ENCODE measurements at places on chromosomes 16 and 17.

DNA sequence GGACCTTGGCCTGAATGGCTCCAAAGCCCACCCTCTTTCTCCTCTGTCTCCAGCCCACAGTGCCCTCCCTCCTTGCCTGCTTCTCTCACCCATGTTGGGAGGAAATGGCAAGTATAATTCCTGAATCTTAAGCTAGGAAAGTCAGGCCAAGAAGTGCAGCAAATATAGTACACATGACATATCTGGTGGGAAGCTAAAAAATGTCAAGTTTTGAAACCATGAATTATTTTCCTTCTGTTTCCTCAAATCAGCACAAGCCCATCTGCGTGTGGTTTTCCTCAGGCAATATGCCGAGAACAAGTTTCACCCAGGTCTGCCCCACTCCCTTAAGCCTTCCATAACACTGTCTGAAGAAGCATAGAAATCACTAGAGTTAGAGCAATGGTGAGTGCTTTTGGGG lies 502.8 kb upstream of the CDH11 start:
- DNase-seq = peak; percentile 25

DNA sequence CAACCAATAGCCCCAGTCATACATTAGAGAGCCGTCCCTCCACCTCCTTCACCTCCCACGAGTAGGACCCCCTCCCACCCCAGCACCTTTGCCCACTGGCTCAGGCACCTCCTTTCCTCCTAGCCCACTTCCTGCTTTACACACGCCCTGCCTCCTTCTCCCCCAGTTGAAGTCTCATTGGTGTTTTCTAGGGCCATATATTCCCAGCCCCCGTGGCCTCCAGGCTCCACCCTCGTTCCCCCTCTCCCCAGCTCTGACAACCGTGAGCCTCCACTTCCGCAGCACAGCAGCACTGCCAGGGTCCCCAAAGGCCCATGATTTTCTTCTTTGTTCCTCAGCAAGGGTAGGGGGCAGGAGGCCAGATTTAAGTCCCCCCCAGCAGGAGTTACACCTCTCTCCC lies 340.3 kb upstream of the TNRC6C start:
- no peak for DNase-seq

- DNase-seq = no peak
Measured at GRCh38 chr17:10155371-10156076, 42.9 kb downstream of the GAS7 start.

- DNase-seq = no peak
Measured at GRCh38 chr16:87956098-87956364, 4.8 kb downstream of the BANP start.

GRCh38 chr16:1105888-1106620 lies 10.0 kb upstream of the C1QTNF8 start:
- no peak for DNase-seq

GRCh38 chr17:51258756-51259563 lies 889 bp downstream of the MBTD1 start:
- no peak for DNase-seq

GRCh38 chr17:67528751-67529436 lies 151.8 kb downstream of the PITPNC1 start:
- peak; percentile 65 for DNase-seq

GRCh38 chr17:40374821-40375498 lies 10.4 kb upstream of the GJD3 start:
- DNase-seq = no peak

GRCh38 chr16:12060751-12061150 lies 84.2 kb downstream of the SNX29 start:
- no peak for DNase-seq

DNA sequence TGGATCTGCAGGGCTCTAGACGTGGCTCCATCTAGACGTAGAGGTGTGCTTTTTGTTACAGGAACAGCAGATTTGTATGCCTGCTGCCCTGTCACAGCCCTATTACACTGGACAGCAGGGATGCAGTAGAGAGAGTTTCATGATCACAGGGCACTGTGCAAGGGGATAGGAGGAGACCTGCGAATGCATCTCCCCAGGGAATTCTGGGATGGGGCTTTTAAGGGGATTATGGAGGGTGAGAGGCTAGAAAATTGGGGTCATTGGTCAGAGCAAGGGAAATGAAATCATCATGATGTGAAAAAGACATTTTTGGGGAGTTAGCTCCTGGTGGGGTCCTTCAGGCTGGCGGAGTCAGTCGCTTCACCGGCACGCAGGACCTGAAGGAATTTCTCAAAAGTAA lies 3.9 kb upstream of the NUPR1 start:
- DNase-seq = no peak

- no peak for DNase-seq
Measured at GRCh38 chr16:9048302-9048700, 43.1 kb upstream of the HAPSTR1 start.

DNA sequence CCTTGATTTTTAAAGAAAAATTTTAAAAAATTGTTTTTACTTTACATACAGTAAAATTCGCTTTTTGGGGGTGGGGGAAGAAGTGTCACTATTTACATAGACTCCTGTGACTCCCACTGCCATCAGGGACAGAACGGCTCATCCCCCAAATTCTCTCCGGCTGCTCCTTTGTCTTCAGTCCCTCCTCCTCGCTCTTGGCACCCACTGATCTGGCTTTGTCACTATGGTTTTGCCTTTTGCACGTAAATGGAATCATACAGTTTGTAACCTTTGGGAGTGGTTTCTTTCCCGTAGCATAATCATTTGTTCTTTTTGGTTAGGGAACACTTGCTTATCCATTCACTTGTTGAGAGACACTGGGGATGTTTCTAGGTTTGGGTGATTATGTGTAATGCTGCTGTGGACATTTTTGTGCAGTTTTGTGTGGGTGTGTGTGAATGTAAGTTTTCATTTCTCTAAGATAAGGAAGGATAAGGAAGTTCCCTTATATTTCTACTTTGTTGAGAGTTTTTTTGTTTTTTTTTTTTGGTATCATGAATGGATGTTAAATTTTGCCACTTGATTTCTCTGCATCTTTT lies 27.4 kb downstream of the RAB11FIP4 start:
- no peak for DNase-seq

DNA sequence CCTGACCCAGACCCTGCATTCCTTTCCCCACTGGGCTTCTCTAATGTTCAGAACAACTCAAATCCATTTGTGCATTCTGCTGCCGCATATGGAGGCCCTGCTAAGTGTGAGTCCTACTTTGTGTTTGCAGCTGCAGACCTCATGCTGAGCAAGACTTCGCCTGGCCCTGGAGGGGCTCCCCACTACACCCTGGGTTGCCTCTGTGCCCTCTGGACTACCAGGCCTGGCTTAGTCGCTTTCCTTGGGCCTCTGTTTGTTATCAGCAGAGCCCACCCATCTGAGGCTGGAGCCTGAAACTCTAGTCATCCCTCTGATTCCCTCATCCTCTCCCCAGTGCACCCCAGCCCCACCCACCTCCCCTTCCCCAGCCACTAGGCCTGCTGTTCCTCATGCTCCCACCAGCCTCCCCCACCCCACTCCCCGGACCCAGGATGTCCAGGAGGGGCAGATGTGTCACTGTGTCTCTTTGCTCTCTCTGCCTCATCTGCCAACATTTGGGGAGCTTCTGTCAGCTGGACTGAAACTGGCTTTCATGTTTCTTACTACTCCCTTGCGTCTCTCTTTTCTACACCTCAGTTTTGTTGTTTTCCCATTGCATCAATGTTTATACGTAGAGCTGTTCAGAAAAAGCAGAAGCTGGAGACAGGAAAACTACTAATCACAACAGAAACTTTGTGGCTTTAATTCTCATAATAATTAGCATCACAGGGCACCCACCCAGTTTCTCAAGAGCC lies 17.9 kb upstream of the CD300E start:
- no peak for DNase-seq

GRCh38 chr16:77450790-77451487 lies 16.1 kb upstream of the ADAMTS18 start:
- DNase-seq = no peak

DNA sequence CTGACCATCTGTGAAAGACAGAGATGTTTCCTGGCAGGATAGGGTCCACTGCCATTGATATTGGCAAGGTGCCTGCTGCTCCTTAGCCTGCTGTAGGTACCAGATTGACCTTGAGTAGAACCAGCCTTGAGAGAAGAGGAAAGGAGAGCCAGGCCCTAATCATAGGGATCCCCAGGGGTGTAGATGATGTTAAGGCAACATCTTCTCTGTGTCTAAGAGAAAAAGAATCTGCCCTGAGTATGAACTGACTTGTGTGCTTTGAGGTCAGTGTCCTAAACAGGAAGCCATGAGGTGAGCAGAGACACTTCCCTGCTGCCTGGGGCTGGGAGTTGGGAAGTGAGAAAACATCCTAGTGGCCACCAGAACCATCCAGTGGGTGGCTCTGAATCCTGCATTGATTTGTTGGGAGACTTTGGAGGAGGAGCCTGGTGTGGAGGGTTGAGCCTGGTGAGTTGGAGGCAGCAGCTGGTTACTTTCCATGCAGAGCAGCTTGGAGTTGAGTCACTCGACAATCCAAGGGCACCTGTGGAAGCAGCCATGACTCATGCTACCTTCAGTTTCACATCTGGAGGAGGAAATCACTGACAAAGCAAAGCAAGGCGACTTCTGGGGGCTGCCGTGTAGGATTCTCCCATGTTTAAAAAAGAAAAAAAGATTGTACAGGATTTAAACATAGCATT lies 47.8 kb downstream of the BMERB1 start:
- DNase-seq = peak; percentile 90
